ENCODE measurements at places on chromosomes 11 and 22. TPM values are rescaled to one million over a fixed set of nuclear protein-coding genes. Genes with fewer than 3 reads are reported as not detected.

JAML gene
- total RNA-seq: 15.7 TPM

ENTHD1 gene
- not detected for total RNA-seq

LRRC56 gene
- 1.3 TPM for total RNA-seq

PGR gene
- total RNA-seq: 1.8 TPM

CCDC34 gene
- total RNA-seq: 2.2 TPM

STX3 gene
- total RNA-seq: 32.2 TPM

RBMXL2 gene
- 0.15 TPM for total RNA-seq

TMPRSS4 gene
- not detected for total RNA-seq

KCNJ1 gene
- 0.16 TPM for total RNA-seq

ZP1 gene
- 0.32 TPM for total RNA-seq

NUMA1 gene
- 283 TPM for total RNA-seq

PKNOX2 gene
- 0.66 TPM for total RNA-seq

RASL10A gene
- 4.7 TPM for total RNA-seq

MTNR1B gene
- total RNA-seq: not detected

Measured in breast epithelium (tissue), 4 donors.